Placental pericyte (primary cell): ENCODE measurements at places on chromosomes 7 and 10. TPM values are rescaled to one million over a fixed set of nuclear protein-coding genes. Genes with fewer than 3 reads are reported as not detected.

Gene EEPD1
- 3.1 and 4.0 TPM in 2 replicates for total RNA-seq

Gene ADARB2
- not detected in 2 replicates for total RNA-seq

Gene MYH16
- 0.43 TPM in 1 of 2 replicates, not detected in the other for total RNA-seq

Gene MYO1G
- 0.14 and 0.22 TPM in 2 replicates for total RNA-seq

Gene UPK3BL1
- 9.6 and 10.5 TPM in 2 replicates for total RNA-seq

Gene PDE6C
- not detected in 2 replicates for total RNA-seq

Gene FAM25A
- total RNA-seq = not detected in 2 replicates

Gene ALOX5
- total RNA-seq = under 0.01 TPM in 1 of 2 replicates, not detected in the other

Gene DNAJC12
- 0.29 and 0.44 TPM in 2 replicates for total RNA-seq

Gene NRG3
- under 0.01 and 0.22 TPM in 2 replicates for total RNA-seq

Gene CDHR3
- total RNA-seq = 1.3 and 5.2 TPM in 2 replicates

Gene HPSE2
- 0.22 and 4.0 TPM in 2 replicates for total RNA-seq

Gene ASAH2
- total RNA-seq = 0.22 and 0.72 TPM in 2 replicates

Gene HABP2
- not detected in 2 replicates for total RNA-seq

Gene COL28A1
- total RNA-seq = not detected in 2 replicates

Gene TBATA
- not detected in 2 replicates for total RNA-seq

Gene EN2
- not detected in 2 replicates for total RNA-seq

Gene BICC1
- total RNA-seq = 29.8 and 50.1 TPM in 2 replicates

Gene TAC1
- not detected in 2 replicates for total RNA-seq

Gene MLXIPL
- total RNA-seq = not detected in 2 replicates

Gene ZP3
- 0.43 and 1.8 TPM in 2 replicates for total RNA-seq

Gene NAPEPLD
- total RNA-seq = 3.3 and 6.2 TPM in 2 replicates
